ENCODE measurements at places on chromosomes 6 and 20.

GRCh38 chr6:39561536-39562266, 163.5 kb downstream of the KIF6 start:
- no peak for DNase-seq

GRCh38 chr6:56864171-56864616, 90.7 kb upstream of the BEND6 start:
- no peak for DNase-seq

- no peak for DNase-seq
Measured at GRCh38 chr6:66838764-66839163, 1131.7 kb upstream of the EYS start.

GRCh38 chr6:5979650-5980420, 26.9 kb downstream of the NRN1 start:
- DNase-seq: no peak

DNA sequence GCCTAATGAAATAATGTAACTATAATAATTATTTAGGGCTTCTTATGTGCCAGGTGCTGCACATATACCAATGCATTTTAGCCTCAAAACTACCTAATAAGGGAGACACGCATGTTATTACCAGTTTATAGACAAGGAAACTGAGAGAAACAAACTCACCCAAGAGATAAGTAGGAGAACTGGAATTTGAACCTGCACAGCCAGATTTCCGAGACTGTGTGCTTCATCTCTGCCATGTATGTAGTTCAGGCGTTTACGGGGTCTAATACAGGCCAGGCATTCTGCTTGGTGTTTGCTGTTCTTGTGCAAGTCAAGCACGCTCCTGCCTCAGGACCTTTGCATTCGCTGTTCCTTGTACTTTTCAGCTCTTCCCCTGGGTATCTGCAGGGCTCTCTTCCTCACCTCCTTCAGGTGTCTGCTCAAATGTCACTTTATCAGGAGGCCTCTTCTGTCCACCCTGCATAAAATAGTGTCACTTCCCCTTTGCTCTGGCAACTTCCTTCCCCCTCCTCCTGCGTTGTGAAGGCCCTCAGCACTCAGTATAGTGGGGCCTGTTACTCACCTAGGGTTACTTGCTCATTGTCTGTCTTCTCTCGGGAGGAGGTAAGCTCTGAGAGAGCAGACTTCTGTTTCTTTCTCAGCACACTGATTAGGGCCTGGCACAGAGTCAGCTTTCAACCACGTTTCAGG, 6.1 kb upstream of the NSFL1C start:
- DNase-seq: no peak

GRCh38 chr6:154909821-154910220, 85.3 kb upstream of the TIAM2 start:
- DNase-seq: peak; percentile 13

DNA sequence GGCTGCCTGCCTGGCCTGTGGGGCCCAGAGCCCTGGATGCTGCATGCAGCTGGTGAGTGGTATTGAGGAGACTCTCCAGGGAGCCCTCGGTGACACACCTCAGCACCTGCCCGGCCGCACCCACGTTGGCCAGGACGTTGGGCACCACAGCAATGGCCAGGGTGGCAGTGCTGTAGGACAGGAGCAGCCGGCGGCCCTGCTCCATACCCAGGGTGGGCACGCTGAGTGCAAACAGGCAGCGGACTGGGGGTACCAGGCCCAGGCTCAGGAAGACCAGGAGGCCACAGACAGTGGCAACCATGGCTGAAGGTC, 4.7 kb downstream of the OCSTAMP start:
- DNase-seq: no peak

DNA sequence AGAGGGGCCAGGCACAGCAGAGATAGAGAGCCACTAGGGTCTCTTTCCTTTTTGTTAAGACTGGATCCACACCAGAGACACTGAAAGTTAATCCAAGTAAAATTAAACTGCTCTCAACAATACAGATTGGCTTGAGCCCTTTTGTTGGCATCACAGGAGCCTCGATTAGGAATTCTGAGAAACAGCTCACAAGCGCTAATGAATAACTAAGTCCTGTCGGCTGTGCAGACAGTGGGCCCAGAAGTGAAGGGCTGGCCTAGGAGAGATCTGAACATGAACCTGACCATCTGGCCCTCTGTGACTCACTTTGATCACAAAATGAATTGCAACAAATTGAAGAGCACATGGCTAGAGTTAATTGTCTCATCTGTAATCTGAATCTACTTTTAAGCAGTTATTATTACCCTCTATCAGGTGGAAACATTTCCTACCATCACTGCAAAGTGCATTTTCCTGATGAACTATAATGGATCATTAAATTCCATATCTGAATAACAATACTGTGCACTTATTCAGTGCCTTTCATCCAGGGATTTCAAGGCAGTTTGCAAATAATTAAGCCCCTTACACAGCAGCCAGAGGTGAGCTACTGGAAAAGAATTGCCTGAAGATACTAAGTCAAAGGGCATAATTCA, 3.2 kb downstream of the BACH2 start:
- DNase-seq: no peak

DNA sequence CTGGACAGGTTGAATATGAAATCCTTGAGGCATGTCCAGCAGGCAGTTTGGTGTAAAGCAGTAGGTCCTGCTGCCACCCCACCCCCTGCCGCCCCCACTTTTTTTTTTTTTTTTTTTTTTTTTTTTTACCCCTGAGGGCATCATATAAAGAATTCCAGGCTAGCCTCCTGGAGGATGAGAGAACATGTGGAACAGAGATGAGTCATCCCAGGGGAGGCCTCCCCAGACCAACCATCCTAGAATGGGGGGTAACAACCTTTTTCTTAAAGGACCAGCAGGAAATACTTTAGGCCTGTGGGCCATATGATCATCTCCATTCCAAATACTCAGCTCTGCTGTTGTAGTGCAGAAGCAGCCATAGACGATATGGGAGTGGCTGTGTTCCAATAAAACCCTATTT, 170.9 kb downstream of the GJA10 start:
- no peak for DNase-seq

DNA sequence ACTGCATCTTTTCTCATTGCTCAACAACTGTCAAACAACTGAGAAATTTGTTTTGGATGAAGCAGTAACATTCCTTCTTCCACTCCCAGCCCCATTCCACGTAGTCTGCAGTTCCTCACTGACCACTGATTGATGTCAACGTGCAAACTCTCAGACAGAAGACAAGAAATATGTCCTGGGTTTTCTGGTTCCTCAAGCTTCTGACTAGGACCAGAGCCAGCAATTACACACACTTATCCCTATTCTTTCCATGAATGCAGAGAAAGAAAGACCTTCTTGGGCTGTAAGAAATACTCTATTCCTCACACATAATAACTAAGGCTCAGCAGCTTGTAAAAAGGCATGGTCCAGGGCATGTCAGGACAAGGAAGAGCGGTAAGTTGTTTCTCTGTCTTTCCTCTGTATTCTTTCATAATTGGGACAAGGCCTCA, 790.1 kb upstream of the SLC35B3 start:
- no peak for DNase-seq

DNA sequence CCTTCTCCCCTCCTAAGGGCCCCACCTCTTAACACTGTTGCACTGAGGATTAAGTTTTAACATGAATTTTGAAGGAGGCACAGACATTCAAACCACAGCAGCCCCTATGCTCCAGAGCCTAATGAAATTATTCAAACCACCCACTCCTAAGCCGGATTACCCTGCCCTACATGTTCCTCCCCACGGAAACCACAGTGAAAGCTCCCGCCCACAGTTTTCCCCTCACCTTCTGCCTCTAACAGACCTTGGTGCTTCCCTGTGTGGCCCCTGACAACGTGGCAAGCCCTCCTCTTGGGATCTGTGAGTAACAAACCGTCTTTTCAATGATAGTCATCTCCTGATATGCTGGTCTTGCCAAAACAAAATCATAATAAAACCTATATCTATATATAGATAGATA, 74.8 kb downstream of the RIN2 start:
- DNase-seq: no peak

DNA sequence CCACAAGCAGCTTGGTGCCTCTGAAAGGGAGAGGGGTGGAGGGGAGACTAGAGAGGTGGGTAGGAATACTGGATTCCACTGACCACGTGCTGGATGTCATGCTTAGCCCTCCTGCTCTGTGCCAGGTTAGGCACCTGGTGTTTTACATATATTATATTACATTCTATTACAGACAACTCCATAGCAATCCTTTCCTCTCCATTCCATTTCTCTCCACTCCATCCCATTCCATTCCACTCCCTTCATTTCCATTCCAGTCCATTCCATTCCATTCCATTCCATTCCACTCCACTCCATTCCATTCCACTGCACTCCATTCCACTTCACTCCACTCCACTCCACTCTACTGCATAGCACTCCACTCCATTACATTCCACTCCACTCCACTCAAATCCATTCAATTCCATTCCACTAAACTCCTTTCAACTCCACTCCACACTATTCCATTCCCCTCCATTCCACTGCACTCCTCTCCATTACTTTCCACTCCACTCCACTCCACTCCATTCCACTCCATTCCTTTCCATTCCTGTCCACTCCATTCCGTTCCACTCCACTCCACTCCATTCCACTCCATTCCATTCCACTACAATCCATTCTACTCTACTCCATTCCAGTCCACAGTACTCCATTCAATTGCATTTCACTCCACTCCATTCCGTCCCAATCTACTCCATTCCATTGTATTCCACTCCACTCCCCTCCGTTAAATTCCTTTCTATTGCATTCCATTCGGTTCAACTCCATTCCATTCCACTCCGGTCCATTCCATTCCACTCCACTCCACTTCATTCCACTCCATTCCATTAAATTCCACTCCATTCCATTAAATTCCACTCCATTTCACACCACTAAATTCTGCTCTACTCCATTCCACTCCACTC, 27.2 kb upstream of the DEFB125 start:
- DNase-seq: no peak

- no peak for DNase-seq
Measured at GRCh38 chr20:1130058-1130694, 11.8 kb downstream of the PSMF1 start.

DNA sequence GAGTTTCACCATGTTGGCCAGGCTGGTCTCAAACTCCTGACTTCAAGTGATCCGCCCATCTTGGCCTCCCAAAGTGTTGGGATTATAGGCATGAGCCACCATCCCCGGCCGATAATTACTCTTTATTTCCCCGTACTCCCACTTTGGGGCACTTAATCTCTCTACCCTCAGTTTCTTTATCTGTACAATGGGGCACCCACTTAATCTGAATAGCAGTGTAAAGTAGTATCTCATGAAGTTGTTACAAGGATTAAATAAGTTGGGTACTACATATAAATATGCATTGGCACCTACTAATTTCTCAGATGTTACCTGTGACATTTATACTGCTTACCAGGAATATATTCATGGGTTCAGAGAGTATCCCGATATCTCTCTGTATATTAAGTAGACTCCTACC, 15.2 kb downstream of the GINM1 start:
- DNase-seq: no peak

GRCh38 chr20:48129345-48129942, 344.2 kb upstream of the SULF2 start:
- DNase-seq: no peak

GRCh38 chr20:15711177-15711576, 862.1 kb downstream of the KIF16B start:
- no peak for DNase-seq

GRCh38 chr6:36227379-36228228, 31.1 kb downstream of the BRPF3 start:
- DNase-seq: no peak

DNA sequence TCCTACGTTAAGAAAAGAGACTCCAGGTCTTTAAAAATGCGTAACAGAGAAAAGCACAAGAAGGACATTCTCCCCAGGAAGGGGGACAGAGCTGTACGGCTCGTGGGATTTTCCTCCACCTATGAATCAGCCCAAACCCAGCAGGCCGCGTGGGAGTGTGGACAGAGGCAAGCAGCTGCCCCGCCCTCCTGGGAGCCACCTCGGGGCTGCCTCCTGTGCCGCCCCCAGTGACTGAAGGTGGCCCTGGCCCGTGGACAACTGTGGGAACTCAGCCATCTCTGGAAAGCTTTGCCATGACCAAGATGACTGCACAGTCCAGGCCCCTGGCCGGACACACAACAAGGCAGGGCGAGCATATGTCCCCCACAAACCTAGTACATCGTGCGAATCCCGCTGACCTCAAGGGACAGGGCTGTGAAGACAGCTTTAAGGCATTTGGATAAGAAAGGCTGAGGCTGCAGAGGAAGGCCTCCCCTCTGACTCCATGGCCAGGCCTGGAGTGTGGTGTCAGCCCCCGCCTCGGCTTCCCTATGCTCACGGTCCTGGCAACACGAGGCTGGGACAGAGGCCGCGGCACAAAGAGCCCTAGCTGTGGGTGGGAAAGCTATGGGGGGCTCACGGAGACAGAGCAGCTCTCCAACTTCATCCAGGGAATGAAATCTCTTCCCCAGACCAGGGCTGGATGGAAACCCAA, 26.9 kb downstream of the PXDC1 start:
- DNase-seq: no peak

GRCh38 chr20:57618764-57619050, 1.5 kb downstream of the ZBP1 start:
- DNase-seq: peak; percentile 60

DNA sequence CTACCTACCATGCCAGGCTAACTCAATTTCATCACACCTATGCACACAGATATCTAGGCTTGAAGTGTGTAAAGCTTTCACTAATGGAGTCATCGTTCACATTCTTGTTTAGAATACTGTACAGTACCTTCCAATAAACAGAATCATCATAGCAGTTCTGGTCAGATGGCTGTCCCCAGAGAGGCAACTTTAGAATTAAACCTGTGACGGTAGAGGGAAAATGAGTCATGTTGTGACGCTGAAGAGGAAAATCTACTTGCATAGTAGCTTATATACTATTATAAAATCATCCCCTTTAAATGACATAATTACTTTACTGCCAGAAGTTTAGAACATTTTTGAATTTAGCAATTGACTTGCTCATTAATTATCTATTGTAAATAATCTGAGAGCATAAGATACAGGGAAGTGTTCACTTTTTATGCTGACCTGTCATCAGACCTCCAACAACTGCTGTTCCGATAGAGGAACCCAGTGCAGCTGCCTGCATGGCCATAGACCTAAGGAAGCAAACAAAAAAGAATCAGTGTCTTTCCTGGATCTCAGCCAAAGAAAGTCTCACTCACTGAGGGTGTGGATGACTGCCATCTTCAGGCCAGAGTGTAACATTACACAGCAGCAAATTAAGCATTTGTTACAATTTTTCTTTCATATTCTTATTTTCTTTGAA, 29.8 kb downstream of the RHAG start:
- DNase-seq: no peak

- DNase-seq: no peak
Measured at GRCh38 chr6:147528511-147529145, 20.1 kb downstream of the SAMD5 start.

DNA sequence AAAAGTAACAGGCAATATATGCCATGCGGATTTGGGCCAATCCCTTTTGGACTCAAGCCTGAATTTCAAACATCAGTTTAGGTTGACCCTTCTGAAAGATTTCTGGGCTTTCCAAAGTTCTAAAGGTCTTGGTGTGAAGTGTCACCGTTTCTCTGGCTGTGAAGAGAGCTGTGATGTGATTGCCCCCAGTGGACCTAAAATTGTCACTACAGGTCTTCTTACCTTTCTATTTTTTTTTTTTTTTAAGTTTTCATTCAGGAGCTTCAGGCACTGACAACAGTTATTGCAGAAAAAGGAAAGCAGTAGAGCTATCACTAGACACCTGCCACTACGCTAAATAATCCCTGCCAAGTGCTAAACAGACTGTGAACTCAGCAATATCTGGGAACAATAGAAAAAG, 75.7 kb upstream of the OPRM1 start:
- DNase-seq: no peak

- DNase-seq: no peak
Measured at GRCh38 chr20:50848341-50848808, 53.5 kb downstream of the BCAS4 start.

GRCh38 chr6:34517966-34518365, 38.2 kb downstream of the SPDEF start:
- DNase-seq: no peak

GRCh38 chr20:5397393-5397792, 80.6 kb upstream of the PROKR2 start:
- no peak for DNase-seq
